ENCODE measurements at places on chromosomes 2 and 18.
A peak's percentile ranks its signal among the peaks of the same experiment; 100 is the strongest.

DNA sequence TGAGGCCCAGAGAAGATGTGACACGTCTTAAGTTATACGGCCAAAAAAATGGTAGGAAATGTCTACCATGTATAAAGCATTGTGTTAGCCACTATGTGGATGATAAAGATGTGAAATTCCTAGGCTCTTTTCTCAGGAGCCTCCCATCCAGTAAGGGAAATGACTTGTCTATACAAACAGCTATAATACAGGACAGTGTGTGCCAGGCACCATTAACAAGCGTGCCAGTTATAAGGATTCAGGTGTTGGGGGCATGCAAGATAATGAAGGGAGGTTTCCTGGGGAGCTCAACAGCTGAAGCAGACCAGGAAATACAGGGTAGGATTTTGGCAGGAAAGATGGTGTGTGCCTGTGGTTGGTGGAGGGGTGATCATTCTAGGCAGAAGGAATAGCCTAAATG is 37.6 kb downstream of the ALPK2 start:
- no peak for DNase-seq

GRCh38 chr2:8368463-8368862 is 313.4 kb upstream of the ID2 start:
- DNase-seq: no peak

DNA sequence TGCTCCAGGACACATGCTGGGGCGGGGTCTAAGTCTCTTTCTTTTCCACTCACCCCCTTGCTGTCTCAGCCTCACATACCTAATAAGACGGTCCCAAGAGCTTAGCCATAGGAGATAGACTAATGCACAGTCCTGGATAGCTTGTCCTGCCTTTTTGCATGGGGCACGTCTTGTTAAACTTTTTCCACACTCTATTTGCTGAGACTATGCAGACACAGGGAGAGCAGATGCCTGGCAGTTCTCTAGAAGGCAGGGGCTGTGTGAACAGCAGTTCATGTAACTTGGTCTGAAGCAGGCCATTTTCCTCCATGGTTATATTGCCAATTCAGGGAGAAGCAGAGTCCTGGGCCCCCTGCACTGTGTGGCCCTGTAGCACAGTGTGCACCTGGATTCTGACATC is 142.1 kb downstream of the SEPTIN10 start:
- DNase-seq: no peak

DNA sequence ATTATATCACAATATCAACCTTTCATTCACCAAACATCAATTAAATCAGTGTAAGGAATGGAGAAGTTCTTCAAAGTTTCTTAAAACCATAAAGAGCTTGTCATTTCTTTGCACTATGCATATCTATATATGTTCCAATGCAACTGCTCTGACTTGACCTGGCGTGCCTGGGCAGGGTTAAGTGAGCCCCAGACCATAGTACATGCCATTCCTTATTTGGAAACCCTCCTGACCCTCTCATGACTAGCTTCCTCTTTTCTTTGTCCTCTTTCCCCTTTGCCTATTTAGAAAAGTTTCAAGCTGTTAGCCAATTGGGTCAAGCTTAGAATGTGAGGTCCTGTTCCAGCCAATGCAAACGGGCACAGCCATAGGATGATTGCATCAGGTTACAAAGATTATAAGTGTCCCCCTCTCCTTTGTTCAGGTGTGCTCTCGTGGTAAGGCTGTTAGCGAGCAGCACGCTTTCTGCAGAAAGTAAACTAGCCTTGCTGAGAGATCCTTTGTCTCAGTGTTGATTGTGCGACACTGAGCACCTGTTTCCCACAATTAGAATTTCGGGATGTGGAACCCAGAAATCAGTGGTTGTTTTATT is 78.2 kb upstream of the UXS1 start:
- no peak for DNase-seq

GRCh38 chr2:221571025-221571550 is 1.0 kb downstream of the EPHA4 start:
- no peak for DNase-seq

GRCh38 chr18:37225279-37225678 is 340.3 kb downstream of the CELF4 start:
- no peak for DNase-seq

DNA sequence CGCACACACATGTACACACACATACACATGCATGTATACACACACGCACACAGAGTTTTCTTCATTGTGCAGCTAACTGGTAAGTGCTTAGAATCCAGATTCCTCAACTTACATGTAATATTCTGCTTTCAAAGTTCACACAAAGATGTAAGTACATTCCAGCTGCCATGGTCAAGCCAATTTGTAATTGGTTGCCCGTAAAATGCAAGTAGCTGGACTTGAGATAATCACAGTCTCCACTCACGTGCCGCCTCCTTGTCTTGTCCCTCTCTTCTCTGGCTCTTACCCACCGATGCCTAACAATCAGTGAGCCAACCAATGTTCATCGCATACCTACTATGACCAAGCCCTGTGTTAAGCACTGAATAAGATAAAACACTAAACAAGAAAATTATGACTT is 77.8 kb downstream of the SOCS6 start:
- DNase-seq: no peak

- no peak for DNase-seq
Observed at GRCh38 chr2:119691189-119691588, 12.2 kb downstream of the TMEM177 start.

GRCh38 chr2:186559848-186560247 is 30.0 kb upstream of the ITGAV start:
- DNase-seq: no peak

DNA sequence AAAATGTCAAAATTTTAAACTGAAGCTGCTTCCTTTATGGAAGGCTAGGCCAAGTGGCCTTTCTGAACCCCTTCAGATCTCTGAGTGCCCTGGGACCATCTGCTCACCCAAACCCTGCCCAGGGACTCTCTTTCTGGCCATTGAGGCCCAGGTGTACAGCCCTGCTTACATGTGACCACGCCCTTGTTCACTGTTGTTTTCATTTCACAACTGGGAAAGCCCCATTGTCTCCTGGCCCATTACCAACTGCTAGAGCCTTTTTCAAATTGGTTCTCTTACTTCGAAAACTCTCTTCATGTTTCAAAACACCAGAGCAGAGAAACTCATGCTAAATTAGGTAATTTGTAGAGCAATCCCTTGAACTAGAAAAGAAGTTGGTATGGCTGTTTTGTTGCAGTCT is 219.5 kb upstream of the TANK start:
- DNase-seq: peak; percentile 5

GRCh38 chr2:230908092-230908594 is 16.9 kb downstream of the GPR55 start:
- no peak for DNase-seq

GRCh38 chr2:10777842-10778723 is 34.5 kb downstream of the PDIA6 start:
- DNase-seq: no peak

DNA sequence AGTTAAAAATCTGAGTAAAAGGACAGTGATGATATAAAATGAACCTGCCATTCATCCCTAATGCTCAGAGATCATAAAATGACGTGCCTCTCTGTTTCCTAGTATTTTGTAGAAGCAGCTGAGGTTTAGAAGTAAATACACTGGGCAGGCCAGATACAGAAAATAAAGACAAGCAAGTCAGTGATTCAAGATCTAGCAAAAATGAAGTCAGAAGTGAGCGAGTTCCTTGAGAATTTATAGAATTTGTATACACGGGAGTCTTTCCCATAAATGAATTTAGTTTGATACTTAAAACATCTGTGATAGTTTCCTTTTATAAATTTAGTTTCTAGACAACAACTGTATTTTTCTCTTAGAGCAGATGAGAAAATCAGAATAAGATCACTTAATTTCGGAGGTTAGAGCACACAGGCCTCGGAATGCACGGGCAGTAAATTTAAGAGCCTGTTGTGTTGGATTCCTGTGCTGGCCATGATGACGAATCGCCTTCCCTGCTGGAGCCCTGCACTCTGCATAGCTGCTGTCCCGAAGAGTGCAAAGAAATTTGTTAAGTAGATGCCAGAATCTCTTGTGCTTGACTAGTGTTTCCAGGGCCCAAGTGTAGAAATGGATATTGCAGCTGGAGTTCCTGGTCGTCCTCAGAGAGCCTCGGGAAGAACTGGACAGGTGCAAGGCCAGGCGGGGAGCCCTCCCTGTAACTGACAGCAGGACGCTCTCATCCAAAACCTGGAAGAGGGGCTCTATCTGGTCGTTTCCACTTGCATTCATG is 83.7 kb upstream of the RBM44 start:
- no peak for DNase-seq

DNA sequence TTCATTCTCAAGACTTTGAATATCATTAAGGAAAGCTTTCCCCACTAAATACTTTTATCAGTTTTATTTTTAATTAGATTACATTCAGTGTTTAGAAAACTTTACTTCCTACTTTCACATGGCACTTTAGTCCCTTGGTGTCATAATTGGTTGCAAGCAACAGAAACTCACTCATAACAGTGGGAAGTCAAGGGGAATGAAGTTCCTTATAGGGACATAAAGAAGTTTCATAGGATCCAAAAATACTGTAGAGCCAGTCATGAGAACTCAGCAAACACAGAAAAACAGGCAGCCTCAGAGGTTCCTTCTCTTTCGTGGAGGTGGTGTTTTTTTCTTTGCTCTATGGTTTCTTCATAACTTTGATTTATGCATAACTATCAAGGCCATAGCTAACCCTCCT is 809.0 kb downstream of the BCL11A start:
- no peak for DNase-seq

- DNase-seq: peak; percentile 68
Observed at GRCh38 chr18:55249550-55249949, 290.3 kb upstream of the CCDC68 start.

DNA sequence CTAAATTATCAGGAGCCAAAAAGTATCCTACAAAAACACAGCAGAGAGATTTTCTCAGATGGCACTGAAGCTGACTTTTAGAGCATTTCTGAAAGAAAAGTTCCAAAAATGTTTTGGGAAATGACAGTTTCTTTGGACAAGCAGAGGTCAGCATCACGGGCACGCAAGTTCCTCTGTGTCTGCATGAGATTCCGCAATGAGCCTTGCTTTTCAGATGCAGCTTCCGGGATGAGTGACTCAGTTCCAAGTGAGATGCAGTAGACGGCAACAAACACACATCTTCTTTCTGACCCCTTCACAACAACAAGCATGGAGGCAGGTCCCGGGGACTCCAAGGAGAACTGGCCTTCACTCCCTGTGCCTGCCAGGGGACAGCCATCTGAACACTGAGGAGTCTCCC is 76.6 kb downstream of the EIPR1 start:
- DNase-seq: no peak

- DNase-seq: no peak
Observed at GRCh38 chr2:15594291-15595256, 2.9 kb downstream of the DDX1 start.

GRCh38 chr18:39453882-39454281 is 1888.3 kb upstream of the CELF4 start:
- DNase-seq: no peak

DNA sequence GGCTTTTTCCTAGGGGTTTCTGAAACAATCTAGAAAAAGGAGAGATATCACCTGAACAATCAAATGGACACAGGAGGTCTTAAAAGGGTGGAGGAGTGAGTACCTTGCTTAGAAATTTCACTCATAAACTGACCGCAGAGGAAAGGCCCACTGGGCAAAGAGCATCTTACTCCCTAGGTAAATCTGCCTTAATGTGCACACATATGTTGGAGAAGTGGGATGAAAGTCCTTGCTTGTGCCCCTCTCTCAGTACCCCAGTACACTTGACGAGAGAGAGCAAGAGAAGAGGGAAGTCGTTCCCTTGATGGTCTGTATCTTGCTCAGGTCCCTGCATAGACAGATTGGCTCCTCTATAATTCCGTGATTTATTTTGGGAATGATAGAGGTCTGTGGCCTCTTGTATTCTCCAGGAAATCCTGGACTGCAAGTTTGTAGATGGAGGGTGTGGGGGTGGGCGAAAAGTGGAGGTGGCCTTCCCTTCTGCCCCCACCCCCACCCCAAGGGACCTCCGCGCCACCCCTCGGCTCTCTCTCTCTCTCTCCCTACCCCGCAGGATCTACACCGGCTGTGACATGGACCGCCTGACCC is 6.8 kb downstream of the TBR1 start:
- DNase-seq: no peak

- no peak for DNase-seq
Observed at GRCh38 chr18:79423211-79424007, 27.7 kb downstream of the NFATC1 start.

- DNase-seq: no peak
Observed at GRCh38 chr2:41622301-41622700, 425.5 kb upstream of the PKDCC start.

DNA sequence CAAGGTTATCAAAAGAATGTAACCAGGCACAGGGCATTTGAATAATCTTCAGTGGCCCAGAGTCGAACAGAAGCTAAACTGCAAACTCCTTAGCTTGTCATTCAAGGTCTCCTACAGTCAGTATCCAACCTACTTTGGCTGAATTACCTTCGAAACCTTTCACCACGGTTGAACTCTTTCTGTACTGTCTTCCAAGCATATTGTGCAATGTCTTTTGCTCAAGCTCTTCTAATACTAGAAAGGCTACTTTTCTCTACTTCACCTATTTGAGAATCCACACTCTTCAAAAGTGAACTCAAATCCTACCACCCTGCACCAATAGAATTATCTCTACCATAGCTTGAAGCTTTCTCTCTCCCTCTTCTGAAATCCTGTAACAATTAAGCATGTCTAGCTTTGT is 142.9 kb downstream of the NR4A2 start:
- DNase-seq: no peak

DNA sequence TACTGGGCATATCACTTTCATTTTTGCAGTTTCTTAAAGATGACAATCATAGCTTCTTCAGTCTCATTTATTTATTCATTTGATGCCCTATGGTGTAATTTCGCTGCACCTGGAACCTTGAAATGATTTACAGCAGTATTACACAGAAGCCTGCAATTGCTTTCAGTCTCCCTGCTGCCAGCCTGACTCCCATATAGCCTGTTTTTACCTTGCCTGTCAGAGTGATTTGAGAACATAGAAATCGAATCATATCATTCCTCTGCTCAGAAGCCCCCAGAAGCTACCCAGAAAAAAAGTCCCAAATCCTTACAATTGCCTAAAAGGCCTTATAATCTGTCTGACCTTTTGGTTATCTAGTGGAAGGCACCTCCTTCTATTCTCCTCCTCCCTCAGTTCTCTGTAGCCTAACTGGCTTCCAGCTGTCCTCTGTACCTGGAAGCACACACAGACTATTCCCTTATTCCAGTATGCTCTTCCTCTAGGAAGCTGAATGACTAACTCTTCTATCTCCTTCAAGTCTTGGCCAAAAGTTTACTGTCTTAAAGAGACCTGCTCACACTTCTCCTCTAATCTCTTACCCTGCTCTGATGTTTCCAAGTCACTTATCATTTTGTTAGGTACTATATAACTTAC is 12.6 kb downstream of the SCN3A start:
- no peak for DNase-seq

- DNase-seq: peak; percentile 60
Observed at GRCh38 chr2:3604991-3605961, 10.4 kb downstream of the COLEC11 start.

Measured in activated CD4-positive, alpha-beta T cell treated with anti-CD3 and anti-CD28 coated beads, Interleukin-2, Interleukin-6, amounts not matched to agents 100 ng/mL and 50 ng/mL, durations not matched to agents 16 hours and 8 hours (primary cell).